ENCODE measurements at places on chromosomes 1 and 21.

- DNase-seq, result no peak
These were observed 100.0 kb downstream of the HHAT start for GRCh38 chr1:210428696-210429095.

- peak; percentile 88 for DNase-seq
These were observed 951 bp downstream of the GGPS1 start for GRCh38 chr1:235329139-235329902.

DNA sequence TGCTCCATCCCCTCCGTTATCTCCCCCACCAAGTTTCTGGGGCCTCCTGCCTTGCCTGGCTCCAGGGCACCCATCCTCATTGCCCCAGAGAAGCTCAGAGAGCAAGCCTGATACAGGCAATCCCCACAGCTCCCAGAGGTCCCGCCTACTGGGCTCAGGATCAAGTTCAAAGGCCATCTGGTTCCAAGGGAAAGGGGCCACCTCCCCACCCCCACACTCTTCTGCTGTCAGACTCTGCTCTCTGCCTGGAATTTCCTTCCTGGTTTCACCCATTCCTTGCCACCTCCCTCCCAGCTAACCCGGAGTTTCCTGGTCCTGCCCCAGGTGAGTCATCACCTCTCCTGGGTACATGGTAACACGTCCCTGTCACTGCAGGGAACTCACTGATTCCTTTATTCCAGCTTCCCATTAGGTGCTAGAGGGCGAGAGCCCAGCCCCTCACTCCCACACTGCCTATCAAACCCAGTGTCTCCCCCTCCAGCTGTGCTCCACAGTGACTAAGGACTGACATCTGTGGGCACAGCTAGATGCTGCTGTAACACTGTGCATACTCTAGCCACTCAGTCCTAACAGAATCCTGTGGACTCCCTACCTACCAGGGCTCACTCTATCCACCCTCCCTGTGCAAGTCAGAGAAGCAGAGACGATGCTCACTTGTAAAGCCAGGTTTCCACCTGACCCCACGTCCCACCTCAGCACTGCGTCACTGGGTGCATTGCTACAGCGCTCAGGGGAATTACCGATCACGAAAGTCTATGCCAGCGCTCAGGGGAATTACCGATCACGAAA, 21.8 kb downstream of the RSPH1 start:
- no peak for DNase-seq

DNA sequence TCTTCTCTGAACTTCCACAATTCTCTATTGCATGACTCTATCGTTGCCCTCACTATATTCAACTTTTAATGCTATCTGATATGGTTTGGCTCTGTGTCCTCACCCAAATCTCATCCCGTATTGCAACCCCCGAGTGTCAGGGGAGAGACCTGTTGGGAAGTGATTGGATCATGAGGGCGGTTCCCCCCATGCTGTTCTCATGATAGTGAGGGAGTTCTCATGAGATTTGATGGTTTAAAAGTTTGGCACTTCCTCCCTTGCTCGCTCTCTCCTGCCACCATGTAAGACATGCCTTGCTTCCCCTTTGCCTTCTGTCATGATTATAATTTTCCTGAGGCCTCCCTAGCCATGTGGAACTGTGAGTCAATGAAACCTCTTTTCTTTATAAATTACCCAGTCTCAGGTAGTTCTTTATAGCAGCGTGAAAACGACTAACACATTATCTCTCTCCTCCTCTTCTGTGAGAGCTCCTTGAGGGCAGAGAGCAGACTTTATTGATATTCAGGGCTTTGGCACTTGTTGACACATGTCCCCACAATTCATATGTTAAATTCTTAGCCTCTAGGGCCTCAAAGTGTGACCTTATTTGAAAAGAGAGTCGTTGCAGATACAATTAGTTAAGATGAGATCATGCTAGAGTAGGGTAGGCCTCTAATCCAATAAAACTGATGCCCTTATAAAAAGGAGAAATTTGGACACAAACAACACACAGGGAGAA, 52.1 kb downstream of the ADCY10 start:
- DNase-seq, result no peak

DNA sequence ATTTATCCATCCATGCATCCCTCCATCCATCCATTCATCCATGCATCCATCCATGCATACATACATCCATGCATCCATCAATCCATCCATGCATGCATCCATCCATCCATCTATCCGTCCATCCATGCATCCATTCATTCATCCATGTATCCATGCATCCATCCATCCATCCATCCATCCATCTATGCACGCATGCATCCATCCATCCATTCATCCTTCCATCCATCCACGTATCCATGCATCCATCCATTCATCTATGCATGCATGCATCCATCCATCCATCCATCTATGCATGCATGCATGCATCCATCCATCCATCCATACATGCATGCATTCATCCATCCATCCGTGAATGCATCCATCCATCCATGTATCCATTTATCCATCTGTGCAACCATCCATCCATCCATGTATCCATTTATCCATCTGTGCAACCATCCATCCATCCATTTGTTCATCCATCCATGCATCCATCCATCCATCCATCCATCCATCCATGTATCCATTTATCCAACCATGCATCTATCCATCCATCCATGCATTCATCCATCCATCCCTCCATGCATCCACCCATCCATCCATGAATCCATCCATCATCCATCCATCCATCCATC, 30.3 kb upstream of the TINAGL1 start:
- DNase-seq, result no peak

DNA sequence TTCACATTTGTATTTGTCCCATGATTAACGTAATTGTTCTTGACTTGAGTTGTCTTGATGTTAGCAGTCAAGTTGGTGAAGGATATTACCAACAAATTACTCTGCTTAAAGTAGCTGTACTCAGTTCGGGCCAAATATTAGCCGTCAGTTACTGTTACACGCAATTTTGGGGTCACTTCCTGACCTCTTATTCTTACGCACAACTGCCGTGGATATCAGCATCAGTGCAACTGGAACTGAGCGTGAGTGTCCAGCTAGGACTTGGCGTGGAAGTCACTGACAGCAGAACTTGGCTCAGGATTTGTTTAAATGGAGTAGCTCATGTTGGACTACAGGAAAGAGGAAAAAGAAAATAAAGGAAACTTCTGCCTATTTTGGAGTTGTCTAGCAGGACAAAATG, 56.4 kb downstream of the ADAMTS1 start:
- no peak for DNase-seq

- DNase-seq, result no peak
These were observed 126.5 kb upstream of the RUNX3 start for GRCh38 chr1:25056536-25056935.
